ENCODE measurements at places on chromosomes 1 and 21. TPM values are rescaled to one million over a fixed set of nuclear protein-coding genes. Genes with fewer than 3 reads are reported as not detected.

LIN9 gene
- total RNA-seq = 11.5 TPM

HES3 gene
- total RNA-seq = not detected

KANK4 gene
- total RNA-seq = not detected

DDR2 gene
- total RNA-seq = 0.15 TPM

LMX1A gene
- total RNA-seq = not detected

LAMC2 gene
- not detected for total RNA-seq

NEK2 gene
- 47.5 TPM for total RNA-seq

PCSK9 gene
- 0.18 TPM for total RNA-seq

PLA2G2C gene
- total RNA-seq = 0.40 TPM

LCE2B gene
- not detected for total RNA-seq

AGT gene
- not detected for total RNA-seq

CHD5 gene
- 0.10 TPM for total RNA-seq
